ENCODE measurements at places on chromosomes 13 and 19.
A peak's percentile ranks its signal among the peaks of the same experiment; 100 is the strongest.

- no peak for DNase-seq
Observed at GRCh38 chr13:44155422-44156293, 218.0 kb upstream of the SERP2 start.

DNA sequence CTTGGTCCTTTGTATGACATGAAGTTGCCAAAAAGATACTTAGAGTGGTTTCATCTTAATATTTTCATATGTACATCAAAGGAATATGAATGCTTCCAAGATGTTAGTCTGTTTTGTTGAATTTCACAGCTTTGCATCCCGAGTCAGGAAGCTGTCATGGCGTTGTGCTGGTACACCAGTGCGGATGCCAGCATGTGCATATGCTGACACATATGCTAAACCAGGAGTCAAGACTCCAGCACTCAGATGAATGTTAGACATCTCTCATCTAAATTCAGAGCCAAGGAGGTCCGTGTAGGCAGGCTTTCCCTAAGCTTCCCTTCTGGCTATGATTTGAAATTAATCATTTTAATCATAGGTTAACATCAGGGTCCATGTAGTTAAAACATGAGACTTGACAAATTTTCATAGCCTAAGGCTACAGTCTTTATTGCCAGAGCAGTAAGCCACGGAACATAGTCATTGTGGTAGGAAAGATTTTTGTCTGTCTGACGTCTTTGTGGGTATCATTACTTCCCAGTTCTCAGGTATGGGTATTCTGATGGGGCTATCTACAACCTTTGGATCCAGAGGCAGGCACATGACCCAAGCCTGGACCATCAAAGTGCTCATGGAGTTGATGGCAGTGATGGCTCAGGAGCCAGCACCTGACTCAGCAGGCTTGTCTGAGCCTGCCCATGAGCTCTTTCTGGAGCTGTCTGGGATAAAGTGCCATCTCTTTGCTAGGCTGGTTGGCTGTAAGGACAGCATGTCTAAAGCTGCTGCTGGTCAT lies 246.1 kb downstream of the KCNRG start:
- no peak for DNase-seq

DNA sequence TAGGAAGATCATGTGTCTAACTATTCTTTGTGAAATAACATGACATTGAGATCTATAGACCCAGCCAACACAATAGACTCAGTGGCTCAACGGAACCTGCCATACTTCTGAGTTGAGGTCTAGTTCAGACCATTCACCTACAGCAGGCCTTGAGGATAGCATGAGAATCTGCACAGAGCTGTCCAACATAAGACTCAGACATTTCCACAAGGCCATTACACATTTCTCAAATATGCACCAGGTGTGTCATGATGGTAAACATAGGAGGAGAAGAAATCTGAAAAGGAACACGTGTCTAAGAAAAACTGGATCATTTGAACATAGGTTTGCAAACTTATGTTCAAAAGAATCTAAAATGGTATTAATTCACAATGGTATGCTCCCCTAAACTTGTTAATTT lies 421.4 kb downstream of the SLITRK6 start:
- DNase-seq, result no peak

DNA sequence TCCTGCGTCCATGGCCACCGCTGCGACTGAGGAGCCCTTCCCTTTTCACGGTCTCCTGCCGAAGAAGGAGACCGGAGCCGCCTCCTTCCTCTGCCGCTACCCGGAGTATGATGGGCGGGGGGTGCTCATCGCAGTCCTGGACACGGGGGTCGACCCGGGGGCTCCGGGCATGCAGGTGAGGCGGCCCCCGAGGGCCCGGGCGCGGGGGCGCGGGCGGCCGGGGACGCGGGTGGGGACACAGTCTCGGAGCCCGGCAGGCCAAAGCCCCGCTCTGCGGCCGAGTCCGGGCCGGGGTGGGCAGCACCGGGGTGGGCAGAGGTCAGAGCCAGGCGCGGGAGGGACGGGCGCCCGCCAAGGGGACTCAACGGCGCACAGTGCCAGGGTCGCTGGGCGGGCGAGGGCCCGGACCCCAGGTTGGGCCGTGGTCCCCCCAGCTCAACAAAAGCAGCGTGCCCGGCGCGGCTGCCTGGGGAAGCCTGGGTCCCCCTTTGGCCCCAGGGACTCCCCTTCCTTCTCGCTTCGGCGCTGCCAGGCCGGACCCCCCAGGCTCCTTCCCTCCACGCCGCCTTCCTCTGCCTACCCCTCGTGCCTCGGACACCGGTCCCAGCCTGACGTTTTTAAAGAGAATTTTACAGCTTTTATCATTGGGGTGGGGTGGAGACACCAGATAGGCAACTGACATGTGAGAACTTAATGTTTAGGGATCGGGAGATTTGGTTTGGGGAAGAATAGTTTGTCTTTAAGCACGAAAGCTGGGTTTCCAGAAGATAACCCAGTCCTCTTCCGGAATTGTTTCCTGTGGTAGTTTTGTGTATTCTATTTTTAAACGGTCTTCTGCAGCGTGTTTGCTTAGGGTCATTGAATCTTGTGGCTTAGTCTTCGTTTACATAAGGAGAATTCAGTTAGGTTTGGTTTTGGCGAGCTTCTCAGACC lies 509 bp downstream of the TPP2 start:
- peak; percentile 6 for DNase-seq

DNA sequence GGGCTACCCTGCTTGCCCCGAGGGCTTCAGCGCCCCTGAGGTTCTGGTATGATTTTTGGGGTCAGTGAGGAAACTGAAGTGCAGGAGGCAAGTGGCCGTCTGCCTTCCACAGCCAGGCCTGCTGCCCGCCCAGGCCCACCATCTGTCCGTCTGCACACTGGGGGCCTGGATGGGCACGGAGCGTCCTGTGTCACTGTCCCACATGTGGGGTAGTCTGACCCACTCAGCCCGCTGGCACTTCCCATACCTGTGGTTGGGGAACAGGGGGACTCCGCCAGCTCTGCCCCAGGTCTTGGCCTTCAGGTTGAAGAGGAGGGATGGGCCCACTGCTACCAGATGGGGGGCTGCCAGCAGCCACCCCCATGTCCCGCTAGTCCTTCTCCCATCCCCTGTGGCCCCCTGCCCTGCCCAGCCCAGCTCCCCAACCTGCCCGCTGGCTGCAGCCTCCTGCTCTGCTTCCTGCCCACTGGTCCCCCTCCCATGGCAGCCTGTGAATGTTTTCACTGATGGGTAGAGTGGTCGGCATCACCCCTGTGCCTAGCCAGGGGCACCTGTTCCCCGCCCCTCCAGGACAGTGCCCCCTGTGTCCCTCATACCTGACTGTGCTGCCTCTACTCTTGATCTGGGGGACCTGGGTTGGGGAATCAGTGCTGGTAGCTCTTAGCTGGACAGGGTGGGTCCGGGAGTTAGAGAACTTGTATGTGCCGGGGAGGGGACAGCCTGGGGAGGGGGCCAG lies 9.5 kb downstream of the PIAS4 start:
- no peak for DNase-seq

Measured in stimulated activated CD4-positive, alpha-beta T cell treated with anti-CD3 and anti-CD28 coated beads, Interleukin-4, amount 100 ng/mL, for 4 hours (primary cell).